Myometrial cell (primary cell): ENCODE measurements at places on chromosomes 11 and 22. TPM values are rescaled to one million over a fixed set of nuclear protein-coding genes. Genes with fewer than 3 reads are reported as not detected.

SSTR3 gene
- total RNA-seq, result 0.29 TPM in 1 of 2 replicates, not detected in the other

LARGE2 gene
- total RNA-seq, result not detected in 2 replicates

TRIM51 gene
- not detected in 2 replicates for total RNA-seq

HPX gene
- not detected in 2 replicates for total RNA-seq

MGAT3 gene
- total RNA-seq, result not detected in 2 replicates
